ENCODE measurements at places on chromosomes 1 and 21.

DNA sequence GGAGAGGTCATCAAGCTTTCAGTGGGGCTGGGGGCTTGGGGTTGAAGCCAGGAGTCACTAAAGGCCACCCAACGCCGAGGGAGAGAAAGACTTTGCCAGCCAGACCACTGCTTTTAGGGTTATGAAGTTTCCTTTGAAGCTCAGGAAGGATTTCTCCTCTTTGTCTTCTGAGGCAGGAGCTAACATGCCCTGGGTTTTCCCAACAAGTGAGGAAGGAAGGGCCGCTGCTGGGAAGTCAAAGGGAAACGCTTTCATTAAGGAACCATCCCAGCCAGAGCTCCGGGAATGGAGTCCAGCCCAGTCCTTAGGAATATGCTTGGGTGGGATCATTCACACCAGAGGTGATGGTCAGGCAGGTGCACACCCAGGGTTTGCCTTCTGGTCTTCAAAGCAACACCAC, 436.9 kb downstream of the PRDM2 start:
- no peak for DNase-seq

DNA sequence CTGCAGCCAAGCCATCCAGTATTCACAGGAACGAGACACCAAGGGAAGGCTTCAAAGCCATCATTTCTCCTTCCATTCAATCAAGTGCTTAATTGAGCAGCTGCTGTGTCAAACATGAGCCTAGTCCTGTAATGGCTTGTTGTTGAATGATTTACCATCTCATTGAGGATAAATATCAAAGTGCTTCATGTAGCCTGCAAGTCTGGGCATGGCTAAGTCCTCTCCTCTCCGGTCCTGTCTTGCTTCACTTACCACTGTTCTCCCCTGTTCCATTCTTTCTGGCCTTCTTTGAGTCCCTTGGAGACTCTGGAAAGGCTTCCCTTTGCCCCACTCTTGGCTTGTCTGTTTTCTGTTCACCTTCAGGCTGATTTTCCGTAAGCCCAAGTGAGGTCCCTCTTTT, 279.8 kb downstream of the PBX1 start:
- peak; percentile 82 for DNase-seq

GRCh38 chr1:201528631-201529252, 10.2 kb upstream of the NAV1 start:
- no peak for DNase-seq

GRCh38 chr1:214707306-214708087, 104.5 kb downstream of the CENPF start:
- DNase-seq = no peak

DNA sequence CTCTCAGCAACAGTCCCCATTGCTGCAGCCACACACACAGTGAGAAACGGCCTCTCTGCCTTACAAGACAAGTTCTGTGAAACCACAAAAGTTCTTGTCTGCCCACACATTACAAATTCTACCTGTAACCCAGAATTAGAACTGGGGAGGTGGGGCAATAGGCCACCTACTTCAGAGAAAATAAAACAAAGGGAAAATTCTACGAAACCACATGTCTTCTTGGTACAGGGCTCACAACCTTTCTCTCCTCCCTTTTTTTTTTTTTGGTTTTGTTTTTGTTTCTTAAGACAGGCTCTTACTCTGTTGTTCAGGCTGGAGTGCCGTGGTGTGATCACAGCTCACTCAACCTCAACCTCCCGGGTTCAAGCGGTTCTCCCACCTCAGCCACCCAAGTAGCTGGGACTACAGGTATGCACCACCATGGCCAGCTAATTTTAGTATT, 30.2 kb downstream of the LPAR3 start:
- DNase-seq = no peak

DNA sequence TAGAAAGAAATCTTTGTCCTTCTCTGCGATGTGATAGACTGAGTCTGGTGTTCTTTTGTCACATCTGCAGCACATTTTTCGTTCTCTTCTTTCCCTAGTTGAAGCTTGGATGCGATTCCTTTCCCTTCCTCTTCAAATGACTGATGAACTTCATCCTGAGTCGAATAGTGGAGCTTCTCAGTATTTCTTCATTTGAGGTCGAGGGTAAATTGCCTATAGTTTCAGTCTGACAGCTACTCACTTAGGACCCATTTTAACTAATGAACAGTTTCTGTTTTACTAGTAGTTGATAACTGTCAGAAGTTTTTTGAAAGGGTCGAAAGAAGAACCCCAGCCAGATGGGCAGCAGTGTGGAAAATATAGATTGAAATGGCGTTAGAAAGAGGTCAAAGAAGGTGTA, 4.7 kb upstream of the REG4 start:
- DNase-seq = no peak

DNA sequence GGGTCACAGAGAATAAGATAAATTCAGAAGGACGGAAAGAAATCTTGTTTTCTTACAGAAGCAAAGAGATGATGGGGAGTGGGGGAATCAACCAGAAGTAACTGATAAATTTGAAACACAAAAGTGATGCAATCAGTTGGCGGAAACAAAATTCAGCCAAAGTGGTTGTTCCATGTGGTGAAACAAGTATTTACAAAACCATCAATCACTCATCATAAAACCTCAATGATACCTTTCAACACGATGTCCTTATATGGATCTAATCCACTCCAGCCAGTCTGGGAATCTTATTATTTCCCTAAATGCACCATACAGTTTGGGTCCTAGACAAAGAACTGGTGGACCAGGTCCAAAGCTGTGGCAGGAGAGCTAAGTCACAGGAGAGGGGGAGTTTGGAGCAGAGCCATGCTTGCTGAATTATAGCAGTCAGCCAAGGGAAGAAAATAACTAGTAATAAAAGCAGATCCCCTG, 303.8 kb upstream of the LRRC7 start:
- peak; percentile 80 for DNase-seq

- no peak for DNase-seq
Observed at GRCh38 chr1:84598846-84599741, 24.9 kb upstream of the CTBS start.

GRCh38 chr1:70504176-70504820, 93.2 kb downstream of the CTH start:
- no peak for DNase-seq
